A549 (cell line): ENCODE measurements at places on chromosomes 4 and X.

DNA sequence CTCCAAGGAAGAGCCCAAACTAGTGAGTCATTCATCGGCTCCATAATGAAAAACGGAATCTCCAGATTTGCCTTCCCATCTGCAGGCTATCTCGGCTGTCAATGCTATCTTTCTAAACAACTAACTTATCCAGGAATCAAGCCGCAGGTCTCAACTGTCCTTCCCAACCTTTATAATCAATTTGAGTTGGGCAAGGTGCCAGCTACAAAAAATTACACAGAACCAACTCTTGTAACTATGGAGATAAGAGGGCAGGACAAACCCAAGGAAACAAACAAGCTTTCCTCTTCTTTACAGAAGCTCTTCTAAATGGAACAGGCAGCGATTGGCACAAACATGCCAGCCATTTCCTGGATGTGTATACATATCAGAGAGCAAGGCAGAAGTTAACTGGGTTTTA, 61.2 kb upstream of the RAI2 start:
- DNase-seq, result no peak

DNA sequence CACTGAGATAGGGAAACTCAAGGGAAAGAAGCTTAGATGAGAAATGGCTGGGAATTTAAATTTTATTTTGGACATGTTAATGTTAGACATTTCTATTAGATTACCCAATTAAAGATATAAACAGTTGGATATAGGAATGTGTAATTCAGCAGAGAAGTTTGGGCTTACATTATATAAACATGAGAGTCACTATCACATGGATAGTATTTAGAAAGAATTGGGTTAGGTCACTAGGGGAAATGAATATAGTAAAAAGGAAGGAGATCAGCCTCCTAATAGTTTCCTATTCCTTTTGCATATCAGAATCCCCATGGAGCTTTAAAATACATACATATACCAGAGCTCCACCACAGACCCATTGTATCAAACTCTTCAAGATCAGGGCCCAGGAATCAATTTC, 19.6 kb upstream of the CXCL5 start:
- DNase-seq, result no peak

- DNase-seq, result no peak
Observed at GRCh38 chr4:153426207-153426885, 39.8 kb upstream of the TMEM131L start.

DNA sequence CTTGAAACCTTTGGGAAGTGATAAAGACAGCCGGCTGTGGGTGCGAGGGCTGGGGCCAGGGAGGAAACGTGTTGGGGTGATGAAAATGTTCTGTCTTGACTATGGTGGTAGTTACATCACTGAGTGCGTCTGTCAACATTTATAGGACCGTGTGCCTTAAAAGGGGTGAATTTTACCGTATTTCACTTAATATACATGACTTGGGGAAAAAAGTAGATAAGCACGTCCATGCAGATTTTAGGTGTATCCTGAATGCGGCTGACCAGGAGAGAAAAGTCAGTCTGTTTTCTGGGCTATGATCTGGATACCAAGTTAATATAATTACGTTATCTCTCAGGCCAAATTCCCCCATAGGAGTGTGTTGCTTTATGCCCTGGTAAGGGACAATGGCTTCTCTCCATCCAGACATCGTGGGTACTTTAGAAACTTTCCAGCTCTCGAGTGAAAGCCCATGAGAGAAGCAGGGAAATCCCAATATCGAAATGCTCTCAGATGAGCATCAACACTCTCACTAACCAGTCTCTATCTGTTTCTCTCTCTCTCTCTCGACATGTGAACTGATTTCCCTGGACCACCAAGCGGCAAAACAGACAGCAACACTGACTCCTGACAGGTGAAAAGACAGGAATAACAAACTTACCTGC, 71.5 kb downstream of the IRF2 start:
- DNase-seq, result no peak

- no peak for DNase-seq
Observed at GRCh38 chr4:141180991-141181761, 39.5 kb upstream of the ZNF330 start.

GRCh38 chr4:1983846-1984405, 24.8 kb downstream of the NELFA start:
- no peak for DNase-seq

GRCh38 chr4:77188498-77189220, 31.7 kb downstream of the CCNG2 start:
- no peak for DNase-seq
